ENCODE measurements at places on chromosomes 6 and 20. TPM values are rescaled to one million over a fixed set of nuclear protein-coding genes. Genes with fewer than 3 reads are reported as not detected.

The PDE7B gene
- 48.0 TPM for total RNA-seq

The HLA-DPB1 gene
- 10.3 TPM for total RNA-seq

The SLC26A8 gene
- total RNA-seq = under 0.01 TPM

The DYNLT2 gene
- 0.85 TPM for total RNA-seq

The BHLHE23 gene
- total RNA-seq = not detected

The EEF1E1 gene
- 107 TPM for total RNA-seq

DNA sequence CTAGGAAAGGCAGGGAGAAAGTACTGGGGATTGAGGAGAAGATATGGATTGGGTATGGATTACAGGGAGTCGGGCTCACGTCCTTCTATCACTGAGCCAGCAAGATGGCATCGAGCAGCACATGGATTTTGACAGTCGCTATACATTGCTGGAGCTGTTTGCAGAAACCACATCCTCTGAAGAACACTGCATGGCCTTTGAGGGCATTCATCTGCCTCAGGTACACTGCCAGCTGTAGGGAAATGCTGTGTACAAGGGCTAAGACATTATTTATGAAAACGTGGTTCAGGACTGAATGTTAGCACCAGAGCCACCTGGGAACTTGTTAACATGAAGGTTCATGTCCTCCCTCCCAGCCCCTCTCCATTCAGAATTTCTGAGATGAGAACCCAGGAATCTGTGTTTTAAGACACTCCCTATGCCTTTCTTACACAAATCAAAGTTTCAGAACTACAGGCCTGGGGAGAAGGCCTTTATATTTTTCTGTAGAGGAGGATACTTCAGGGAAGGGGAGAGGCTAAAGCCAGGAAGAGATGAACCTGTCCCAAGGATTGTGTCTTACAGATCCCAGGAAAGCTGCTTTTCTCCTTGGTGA is 3.5 kb downstream of the CUL9 start:
- no peak for DNase-seq

DNA sequence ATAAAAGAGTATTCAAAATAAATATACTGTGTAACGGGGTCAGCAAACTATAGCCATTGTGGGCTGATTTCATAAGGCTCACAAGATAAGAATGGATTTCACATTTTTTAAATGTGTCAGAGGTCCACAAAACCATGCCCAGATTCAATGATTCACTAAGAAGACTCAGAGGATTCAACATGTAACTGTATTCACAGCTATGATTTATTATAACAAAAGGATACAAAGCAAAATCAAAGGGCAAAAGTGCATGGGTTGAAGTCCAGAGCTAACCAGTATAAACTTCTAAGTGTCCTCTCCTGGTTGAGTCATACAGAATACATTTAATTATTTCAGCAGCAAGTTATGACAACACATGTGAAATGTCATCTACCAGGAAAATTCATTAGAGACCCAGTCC is 49.2 kb downstream of the TBC1D32 start:
- DNase-seq = no peak

DNA sequence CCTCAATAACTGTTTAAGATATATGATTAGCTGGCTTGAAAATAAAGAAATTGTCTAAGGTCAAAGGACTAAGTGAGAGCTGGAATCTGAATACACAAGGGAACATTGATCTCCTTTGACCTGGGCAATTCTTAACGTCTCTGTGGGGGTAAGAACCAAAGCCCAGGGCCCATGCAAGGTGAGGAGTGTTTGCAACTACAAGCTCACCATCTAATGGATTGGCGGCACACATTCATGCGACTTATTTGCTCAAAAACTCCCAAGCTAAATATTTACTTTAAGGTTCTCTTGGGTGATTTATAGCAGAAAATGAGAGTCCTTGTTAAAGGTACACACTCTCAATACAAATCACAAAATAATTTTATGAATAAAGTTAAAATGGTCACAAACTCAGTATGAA is 392.0 kb upstream of the FLRT3 start:
- DNase-seq = no peak

GRCh38 chr6:34391473-34391785 is 1.0 kb downstream of the NUDT3 start:
- no peak for DNase-seq

GRCh38 chr20:39421571-39422105 is 459.5 kb downstream of the DHX35 start:
- no peak for DNase-seq

DNA sequence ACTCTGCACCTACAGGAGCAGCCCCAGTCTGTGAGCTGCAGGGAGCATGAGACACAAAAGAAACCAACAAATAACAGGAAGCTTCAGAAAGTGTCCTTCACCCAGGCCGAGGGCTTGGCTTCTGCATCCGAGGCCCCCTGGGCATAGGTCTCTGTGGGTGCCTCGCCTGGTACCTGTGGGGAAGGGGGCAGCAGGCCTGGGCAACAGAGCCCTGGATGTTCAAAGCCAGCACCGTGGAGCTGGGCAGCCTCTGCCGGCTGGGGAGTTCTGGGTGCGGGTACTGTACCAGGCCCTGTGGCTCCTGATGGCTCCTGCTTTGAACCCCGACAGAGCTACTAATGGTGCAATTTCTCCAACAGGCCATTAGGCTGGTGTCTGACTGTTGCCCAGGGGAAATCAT is 55.7 kb downstream of the TMEM242 start:
- no peak for DNase-seq

DNA sequence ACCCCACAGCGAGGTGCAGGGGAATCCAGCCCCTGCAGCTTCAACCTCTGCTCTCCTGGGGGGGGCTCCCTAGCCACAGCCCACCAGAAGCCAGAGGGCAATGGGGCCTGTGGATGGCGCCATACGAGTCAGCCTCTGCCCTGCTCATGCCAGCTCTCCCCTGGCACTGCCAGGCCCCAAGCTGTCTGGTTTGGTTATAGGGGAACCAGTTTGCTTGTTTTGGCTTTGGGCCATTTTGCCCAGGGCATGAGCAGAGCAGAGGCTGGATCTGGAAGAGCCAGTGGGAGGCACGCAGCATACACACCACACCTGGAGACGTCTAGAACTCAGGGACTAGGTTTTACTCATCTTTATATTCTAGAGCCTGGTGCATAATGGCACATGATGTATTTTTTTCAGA is 66.7 kb upstream of the SLC22A16 start:
- no peak for DNase-seq

GRCh38 chr20:5806457-5807263 is 56.5 kb downstream of the SHLD1 start:
- no peak for DNase-seq

DNA sequence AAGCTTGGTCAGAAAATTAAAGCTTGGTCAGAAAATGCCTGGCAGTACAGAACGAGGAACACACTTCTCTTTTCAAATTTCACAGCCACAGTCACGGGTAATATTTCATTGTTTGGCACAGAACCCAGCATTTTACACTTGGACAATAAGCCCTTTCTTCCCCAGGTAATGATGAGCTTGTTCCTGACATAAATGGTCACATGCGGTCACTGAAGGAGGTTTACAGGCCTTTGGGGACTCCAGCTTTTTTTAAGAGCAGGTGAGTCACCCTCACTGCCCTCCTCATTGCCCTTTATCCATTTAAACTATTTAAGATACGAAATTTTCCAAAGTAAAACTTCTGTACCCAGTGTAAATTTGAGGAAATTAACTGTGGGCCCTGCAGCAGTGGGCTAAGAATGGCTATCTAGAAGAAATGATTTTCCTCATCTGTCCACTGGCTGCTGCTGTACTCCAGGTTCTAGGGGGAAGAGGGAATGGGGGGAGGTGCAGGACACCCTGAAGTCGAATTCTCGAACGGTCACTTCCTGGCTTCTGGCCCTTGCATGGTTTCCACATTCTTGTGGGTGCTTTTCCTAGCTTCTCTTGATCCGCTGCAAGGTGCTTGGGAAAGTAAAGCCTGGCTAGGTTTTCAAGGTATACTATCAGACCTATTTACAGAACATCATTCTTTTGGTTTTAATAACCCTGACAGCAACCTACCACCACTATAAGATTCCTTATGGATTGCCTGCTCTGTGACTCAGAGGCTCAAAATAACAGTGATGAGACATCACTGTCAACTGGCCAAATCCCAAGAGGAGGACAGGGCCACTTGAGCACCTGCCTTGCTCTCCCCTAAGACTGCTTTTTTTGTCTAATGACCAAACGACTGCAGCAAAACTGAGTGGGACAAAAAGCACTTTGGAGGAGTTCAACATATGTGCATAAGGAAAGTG is 75.8 kb downstream of the PREP start:
- no peak for DNase-seq

DNA sequence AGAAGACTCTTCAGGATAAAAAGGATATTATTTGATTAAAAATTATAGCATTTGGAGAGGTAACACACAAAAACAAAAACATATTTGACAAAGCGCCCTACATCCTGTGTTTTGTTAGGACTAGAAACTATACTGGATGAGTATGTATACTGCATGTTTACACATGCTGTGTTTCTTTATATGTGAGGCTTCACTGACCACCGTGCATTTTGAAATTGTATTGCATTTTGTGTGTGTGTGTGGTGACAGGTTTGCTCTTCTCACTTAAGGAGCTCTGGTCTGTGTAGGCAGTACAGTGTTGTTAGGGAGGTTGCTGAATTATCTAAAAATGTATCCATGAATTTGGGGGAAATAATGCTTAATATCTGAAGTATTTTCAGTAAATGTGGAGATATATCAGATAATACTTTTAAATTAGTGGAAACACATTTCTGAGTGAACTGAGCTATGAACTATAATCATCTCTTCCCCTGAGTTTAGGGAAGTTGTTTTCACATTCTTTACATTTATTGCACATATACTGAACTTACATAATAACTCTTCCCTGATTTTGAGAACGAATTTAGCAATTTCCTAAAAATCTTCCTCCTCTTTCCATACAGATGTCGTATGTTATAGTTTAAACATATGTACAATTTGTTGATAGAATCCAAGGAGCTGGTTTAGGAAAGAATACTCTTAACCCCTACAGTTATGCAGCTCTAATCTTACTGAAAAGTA is 43.3 kb downstream of the TMEM170B start:
- no peak for DNase-seq

DNA sequence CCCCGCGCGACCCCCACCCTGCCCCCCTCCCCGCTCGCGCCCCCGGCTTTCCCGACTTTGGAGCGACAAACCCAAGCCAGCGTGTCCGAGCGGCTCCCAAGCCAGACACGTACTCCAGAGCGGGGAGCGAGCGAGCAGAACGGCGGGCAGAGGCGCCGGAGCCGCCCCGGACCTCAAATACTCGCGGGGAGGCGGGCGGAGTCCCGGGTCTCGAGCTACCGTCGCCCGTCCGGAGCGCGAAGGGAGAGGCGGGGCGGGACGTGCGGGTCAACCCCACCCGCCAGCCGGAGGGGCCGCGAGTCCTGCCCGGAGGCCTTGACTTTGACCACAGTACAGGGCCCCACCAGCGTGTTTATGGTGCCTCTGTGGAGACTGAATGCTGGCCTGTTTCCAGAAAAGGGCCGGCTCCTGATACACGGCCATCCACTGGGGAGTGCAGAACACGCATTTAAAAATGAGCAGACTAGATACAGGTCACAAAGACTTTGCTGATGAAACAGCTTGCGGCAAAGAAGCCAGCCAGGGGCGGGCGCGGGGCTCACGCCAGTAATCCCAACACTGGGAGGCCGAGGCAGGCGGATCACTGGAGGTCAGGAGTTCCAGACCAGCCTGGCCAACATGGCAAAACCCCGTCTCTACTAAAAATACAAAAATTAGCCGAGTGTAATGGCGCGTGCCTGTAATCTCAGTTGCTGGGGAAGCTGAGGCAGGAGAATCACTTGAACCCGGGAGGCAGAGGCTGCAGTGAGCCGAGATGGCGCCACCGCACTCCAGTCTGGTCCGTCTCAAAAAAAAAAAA is at the start of gene SERPINB6:
Gene SERPINB6, minus strand, starts transcription at position 148 of the 799 bp plus-strand sequence. CDS start 12,235 bp downstream, outside the sequence.
- DNase-seq = no peak

GRCh38 chr6:134034478-134034877 is 17.9 kb downstream of the SLC2A12 start:
- DNase-seq = no peak

- DNase-seq = no peak
These were observed 733.1 kb downstream of the HDGFL1 start for GRCh38 chr6:23302514-23302913.

DNA sequence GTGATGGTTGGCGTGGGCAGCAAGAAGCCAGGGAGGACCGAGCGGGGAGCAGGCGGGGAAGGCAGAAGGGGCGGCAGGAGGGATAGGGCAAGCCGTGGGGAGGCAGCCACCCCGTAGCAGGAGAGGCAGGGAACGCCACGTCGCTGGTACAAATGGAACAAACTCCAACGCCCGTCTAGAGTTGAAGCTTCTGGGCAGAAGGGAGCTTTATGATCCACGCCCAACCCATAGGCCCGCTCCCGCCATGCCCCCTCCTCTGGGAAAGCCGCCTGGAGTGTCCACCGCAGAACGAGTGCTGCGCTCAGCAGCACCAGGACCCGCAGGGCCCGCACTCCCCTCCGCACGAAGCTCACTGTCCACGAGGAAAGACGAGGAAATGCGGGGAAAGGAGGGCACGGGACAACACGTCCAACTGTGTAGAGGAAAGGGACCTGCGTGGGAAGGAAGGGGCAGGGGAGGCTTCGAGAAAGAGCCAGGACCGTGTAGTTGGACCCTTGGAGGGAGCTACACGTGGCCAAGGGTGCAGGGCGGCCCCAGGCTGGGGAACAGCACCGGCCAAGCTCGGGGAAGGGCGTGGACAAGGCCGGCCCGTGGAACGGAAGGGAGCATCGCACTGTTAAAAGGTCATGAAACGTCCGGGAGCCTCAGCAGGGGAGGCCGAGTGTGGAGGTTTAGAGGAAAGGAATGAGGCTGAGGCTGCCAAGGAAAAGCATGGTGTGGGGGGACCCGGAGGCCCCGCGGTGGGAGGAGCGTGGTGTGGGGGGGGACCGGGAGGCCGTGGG is 204.0 kb downstream of the DLL1 start:
- no peak for DNase-seq

DNA sequence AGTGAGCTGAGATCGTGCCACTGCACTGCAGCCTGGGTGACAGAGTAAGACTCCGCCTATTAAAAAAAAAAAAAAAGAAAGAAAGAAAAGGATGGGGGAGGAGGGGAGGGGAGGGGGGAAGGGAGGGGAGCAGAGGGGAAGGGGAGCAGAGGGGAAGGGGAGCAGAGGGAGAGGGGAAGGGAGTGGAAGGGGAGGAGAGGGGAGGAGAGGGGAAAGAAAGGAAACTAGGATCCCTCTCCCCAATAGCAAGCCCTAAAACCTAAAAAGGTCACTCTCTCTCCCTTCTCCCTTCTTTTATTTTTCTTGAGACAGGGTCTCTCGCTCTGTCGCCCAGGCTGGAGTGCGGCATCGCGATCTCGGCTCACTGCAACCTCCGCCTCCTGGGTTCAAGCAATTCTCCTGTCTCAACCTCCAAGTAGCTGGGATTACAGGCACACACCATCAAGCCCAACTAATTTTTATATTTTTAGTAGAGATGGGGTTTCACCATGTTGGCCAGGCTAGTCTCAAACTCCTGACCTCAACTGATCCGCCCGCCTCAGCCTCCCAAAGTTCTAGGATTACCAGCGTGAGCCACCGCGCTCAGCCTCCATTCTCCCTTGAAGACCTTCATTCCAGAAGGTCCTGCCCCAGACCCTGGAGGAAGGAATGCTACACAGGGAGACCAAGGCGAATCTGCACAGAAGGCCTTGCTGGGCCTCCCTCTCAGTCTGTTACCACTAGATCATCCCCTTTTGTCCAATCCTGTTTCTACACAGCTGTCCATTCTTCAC is 45.8 kb upstream of the PIM1 start:
- DNase-seq = no peak

GRCh38 chr20:45363611-45364492 is 896 bp downstream of the SYS1 start:
- no peak for DNase-seq

- DNase-seq = no peak
These were observed 15.9 kb downstream of the KIF25 start for GRCh38 chr6:168013250-168013915.

- no peak for DNase-seq
These were observed 94.7 kb downstream of the YTHDF1 start for GRCh38 chr20:63121246-63121645.

GRCh38 chr6:41428996-41429421 is 93.6 kb downstream of the NCR2 start:
- no peak for DNase-seq
